Stimulated activated CD4-positive, alpha-beta T cell treated with anti-CD3 and anti-CD28 coated beads, Interleukin-2, amount 100 ng/mL, for 24 hours (primary cell): ENCODE measurements at places on chromosomes 2 and 18.

- DNase-seq, result no peak
These were observed 38.3 kb downstream of the DHRS9 start for GRCh38 chr2:169107645-169108044.

- DNase-seq, result no peak
These were observed 34.2 kb upstream of the CAB39 start for GRCh38 chr2:230678451-230678850.

DNA sequence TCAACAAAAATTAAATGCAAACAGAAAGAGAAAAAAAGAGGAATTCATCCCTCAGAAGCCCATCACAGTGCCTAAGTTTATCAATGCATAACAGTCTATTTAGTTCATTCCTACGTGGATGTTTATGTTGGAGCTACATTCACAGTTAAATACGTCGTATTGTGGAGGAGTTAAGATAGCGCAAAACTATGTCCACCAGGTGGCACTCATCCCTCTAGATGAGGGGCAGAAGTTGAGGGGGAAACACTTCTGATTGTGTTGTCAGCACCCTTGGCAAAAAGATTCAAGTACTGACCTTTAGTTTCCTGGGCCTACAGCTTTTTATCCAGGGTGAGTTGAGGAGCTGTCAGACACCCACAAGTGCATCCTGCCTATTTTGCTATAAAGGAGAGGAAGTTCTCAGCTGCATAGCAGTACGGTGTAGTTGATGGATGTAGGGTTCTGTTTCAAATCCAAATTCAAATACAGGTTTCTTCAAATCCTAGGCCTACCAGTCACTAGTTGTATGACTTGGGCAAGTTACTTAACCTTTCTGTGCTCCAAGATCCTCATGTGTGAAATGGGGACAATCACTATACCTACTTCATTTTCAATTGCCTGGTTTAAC, 26.8 kb upstream of the MYO1B start:
- peak; percentile 54 for DNase-seq

- DNase-seq, result no peak
These were observed 424.4 kb upstream of the RGPD4 start for GRCh38 chr2:107402330-107402729.

DNA sequence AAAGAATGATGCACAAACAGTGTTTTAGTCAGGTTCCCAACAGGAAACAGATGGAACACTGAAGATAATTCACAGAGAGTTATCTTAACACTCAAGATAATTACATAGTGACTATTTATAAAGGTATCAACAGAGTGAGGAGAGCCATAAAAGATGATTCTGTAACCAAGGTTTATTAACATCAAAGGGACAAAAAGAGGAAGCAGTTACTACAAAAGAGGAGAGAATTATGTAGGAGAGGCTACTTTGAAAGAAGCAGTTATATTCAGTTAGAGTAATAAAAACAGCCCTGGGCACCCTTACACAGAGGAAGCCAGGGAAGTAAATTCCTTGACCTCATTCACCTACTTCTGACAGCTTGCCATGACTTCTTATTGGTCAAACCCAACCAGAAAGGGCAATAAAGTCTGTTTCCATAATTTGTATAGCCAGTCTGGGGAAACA, 326.5 kb upstream of the SLC39A10 start:
- DNase-seq, result no peak

DNA sequence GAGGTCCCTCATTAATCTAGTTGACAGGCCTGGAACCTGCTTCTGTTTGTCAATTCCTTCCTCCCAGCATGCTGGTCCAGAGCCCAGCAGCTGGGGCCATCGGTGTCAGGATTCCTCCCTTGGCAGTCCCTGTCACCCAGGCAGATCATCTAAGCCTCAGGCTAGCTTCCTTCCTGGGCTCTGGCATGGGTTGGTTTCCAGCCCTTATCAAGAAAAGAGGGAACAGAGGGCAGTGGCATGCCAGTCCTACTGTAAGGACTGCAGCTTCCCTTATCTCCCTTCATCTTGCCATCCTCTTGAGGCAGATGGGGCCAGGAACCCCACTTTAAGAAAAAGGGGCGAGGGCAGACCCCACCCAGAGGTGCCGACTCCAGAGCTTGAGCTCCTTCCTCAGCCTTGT, 10.9 kb upstream of the KCNK3 start:
- no peak for DNase-seq

- no peak for DNase-seq
These were observed 131.4 kb downstream of the AKAIN1 start for GRCh38 chr18:5065615-5066014.

DNA sequence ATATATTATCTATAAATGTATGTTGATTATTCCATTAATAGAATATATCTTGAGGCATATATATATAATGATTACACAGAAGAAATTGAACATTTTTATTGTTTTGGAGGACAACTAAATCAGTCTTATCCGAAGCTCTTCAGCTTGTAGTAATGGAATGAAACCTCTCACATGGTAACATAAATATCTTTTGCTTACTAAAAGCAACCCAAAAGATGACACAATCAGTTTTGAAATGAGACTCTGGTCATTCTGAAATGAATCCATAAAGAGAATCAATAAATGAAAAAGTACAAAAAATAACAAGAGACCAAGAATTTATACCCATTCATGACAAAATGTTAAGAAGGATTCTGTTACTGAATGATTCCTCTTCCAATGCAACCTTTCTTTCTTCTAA, 110.2 kb downstream of the FIGN start:
- DNase-seq, result no peak

- DNase-seq, result no peak
These were observed 68.3 kb upstream of the SESTD1 start for GRCh38 chr2:179332903-179333302.

DNA sequence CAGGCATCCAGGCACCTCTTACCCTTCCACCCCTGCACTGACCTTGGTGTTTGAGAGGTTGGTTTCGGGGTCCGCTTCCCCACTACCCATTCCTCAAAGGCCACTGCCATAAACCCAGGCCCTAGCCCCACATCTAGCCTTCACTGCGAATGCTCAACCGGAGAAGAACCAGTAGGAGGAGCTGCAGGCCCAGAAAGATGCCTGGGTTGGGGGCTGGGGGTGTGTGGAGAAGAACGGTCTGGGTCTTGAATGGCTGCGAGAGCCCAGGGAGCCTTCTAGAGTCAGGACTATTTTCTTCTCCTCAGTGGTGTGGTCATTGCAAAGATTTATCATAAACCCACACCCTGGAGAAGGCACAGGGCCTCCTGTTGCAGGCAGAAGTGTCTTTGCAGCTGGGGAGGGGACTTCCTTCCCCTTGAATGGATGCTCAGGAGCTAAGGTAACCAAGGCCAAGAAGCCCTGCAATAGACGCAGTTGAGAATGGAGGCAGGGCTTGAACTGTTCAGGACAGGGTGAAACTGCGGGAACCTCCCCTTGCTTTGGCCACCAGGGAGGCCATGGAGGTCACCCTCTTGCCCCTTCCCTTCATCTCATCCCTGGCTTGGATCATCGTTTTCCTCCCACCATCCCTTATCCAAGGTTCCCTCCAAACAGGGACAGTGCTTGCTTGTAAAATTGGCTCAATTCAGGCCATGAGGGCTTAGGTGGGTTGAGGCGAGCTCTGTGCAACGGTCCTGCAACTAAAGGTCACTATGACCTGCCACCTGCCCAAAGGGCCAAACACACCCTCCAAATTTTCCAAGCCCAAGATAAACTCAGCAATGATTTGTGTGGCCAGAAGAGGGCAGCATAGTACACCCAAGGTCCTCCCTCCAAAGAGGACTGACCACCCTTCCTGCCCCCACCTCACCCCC, 20.9 kb downstream of the THNSL2 start:
- DNase-seq, result no peak

- DNase-seq, result no peak
These were observed 45.4 kb upstream of the SCN1A start for GRCh38 chr2:166173263-166173662.

GRCh38 chr18:12863687-12864216, 20.3 kb downstream of the PTPN2 start:
- DNase-seq, result no peak

GRCh38 chr2:129915303-129915840, 64.1 kb upstream of the RAB6C start:
- DNase-seq, result no peak

- DNase-seq, result peak; percentile 44
These were observed at the start of gene FAM110C for GRCh38 chr2:46471-47345. Gene FAM110C, minus strand, starts transcription at chr2:46505. Its CDS starts 120 bp downstream, at chr2:46385.

DNA sequence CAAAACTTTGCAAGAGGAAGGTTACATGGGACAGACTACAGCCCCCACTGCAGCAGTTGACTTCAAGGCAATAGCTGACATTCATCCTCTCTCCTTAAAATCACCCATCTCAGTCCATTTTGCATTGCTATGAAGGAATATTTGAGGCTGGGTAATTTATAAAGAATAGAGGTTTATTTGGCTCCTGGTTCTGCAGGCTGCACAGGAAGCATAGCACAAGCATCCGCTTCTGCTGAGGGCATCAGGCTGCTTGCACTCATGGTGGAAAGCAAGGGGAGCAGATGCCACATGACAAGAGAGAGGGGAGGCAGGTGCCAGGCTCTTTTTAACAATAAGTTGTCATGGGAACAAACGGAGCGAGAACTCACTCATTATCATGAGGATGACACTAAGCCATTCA, 646.0 kb downstream of the ZEB2 start:
- no peak for DNase-seq

DNA sequence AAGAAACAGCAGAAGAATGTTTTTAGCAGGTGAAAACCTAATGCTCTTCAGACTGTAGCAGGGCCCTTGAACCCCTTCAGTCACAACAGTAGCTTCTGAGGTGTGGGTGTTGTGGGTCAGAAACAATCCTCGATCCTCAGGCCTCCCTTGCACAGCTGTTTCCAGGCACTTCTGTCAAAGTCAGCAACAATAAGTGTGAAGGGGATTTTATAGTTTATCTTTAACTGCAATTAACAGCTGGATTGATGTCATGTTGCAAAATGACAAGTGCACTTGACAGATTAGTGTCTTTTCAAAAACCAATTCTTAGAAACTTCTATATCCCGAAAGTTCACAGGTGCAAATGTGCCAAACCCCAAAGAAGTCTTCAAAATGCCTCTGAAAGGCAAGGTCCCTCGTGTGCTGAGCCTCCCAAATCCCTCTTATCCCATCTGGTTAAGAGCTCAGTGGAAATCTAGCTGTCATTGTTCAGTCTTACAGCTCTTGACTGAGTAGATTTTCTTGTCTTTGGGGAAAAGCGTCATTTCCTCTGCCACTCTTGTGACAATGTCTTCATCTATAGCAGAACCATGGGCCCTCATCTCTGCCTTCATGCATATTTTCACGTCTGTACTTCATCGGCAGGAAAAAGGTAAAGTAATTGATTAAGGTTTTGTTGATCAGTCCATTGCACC, 29.6 kb downstream of the M1AP start:
- DNase-seq, result no peak

- DNase-seq, result no peak
These were observed 417.7 kb upstream of the SALL3 start for GRCh38 chr18:78561757-78562510.

DNA sequence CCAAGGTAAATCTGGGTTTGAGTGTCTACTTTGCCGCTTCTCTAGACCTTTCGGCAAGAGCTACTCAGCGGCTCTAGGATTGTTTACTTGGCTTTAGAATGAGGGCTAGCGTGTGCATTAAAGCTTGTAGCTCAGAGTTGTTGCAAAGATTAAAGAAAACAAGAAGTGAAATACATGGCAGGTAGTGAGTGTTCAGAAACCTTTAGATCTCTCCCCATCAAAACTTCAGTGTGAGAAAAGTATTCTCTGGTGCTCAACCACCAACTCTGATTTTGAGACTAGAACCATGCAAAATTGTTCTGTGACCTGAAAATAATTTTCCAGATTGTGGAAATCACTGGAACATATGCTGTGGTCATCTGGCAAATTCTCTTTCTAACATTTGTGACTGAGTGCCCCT, 512.0 kb downstream of the CMPK2 start:
- no peak for DNase-seq

DNA sequence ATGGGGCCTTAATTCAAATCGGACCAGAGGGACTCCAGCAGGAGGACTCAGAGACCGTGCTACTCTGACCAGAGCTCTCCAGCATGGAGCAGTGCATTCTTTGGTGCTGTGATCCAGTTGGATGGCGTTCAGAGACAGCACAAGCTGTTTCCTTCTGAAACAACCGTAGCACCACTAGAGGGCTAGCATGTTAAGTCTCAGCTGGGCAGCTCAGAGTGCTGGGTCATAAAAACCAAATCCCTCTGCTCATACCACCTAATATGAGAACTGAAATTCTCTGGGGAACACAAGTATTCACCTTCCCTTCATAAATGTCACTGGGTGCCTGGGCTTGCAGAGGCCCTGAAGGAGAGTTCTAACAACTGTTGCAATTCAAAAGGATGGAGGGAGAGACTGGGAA, 97.7 kb upstream of the TFCP2L1 start:
- no peak for DNase-seq

GRCh38 chr2:29894822-29895614, 26.4 kb downstream of the ALK start:
- no peak for DNase-seq

DNA sequence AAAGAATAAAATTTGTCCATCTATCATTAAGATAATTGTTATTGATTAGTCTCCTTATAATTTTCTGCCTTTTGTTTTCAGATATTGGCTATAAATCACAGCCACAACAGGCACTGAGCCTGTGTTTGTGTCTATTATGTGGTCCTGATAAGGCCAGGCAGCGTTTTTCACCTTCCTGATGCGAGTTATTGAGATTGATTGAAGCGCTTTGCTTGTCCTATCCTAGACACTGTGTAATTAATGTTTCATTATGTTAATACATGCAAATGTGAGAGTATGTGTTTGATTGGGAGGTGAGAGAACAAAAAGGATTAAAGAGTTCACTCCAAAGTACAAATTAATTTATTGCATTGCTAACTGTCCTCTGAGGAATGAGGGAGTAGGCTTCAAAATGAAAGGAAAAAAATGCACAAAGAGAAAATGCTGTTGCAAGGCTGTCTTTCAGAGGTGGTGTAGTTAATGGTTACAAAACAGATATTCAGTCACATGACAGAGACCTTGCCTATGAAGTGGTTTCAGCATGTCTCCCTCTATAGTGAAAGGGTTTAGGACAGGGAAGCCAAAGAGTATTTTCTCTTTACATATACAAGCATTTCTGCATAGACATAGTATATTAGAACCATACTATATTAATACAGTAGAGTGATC, 391.1 kb downstream of the DCC start:
- DNase-seq, result no peak

GRCh38 chr2:174180165-174180724, 68.1 kb downstream of the OLA1 start:
- DNase-seq, result no peak

GRCh38 chr2:183164650-183165015, 40.4 kb downstream of the NUP35 start:
- no peak for DNase-seq

DNA sequence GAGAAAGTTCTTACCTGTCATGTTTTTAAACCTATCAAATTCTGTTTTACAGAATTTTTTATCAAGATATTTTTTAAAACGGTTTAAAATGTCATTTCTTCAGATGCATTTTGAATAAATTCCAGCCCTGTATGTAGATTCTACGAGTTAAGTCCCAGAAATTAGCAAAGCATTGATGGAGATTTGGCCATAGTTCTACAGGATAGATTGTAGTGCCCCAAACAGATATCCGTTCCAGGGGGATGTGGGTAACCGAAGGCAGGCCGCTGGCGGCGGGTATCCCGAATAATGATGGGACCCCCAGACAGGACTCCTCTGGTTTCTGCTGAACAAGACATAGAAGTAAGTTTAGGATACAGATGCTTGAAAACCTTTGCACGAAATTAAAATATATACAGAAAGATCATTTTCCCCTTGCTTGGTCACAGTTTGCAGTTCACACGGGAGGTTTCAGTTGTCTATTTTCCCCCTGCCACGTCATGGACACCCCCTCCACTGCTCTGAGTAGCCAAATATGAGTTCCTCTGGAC, 755 bp downstream of the NOL4 start:
- DNase-seq, result no peak

- DNase-seq, result no peak
These were observed 184.7 kb downstream of the NEDD4L start for GRCh38 chr18:58228762-58229161.

GRCh38 chr18:63725682-63726480, 23.1 kb downstream of the SERPINB11 start:
- DNase-seq, result no peak
